Fibroblast of the conjunctiva (primary cell): ENCODE measurements at places on chromosomes 4 and X.
A peak's percentile ranks its signal among the peaks of the same experiment; 100 is the strongest.

DNA sequence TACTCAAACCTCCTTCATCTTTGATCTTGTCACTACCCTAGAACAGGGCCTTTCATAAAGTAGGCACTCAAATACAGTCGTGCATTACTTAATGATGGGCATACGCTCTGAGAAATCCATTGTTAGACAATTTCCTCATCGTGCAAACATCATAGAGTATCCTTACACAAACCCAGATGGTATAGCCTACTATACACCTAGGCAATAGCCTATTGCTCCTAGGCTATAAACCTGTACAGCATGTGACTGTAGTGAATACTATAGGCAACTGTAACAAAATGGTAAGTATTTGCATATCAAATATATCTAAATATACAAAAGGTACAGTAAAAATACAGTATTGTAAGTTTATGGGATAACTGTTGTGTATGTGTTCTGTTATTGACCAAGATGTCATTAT lies 31.9 kb downstream of the CLDN2 start:
- no peak for DNase-seq

GRCh38 chr4:145279122-145279960 lies 99.0 kb upstream of the OTUD4 start:
- DNase-seq, result no peak

GRCh38 chrX:103153661-103154060 lies 60.7 kb upstream of the NXF3 start:
- no peak for DNase-seq

GRCh38 chrX:154749856-154750255 lies 1.0 kb downstream of the GAB3 start:
- DNase-seq, result no peak

DNA sequence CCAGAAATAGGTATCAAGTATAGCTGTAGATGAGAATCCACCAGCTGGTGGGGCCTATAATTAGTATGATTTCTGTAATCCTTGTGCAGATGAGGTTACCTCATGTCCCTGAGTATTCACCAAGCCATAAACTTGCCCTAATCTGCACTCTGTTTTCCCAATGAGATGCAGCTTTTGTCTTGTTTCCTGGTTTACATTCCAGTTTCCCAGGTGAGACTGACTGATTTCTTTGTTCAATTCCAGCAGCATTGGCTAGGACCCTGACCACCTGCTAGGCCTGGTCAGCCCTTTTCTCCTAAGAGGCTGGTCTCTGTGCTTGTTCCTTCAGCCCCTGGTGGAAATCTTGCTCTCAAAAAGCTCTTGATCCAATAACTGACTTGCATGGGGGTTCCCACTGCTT lies 44.6 kb downstream of the GABRB1 start:
- no peak for DNase-seq

DNA sequence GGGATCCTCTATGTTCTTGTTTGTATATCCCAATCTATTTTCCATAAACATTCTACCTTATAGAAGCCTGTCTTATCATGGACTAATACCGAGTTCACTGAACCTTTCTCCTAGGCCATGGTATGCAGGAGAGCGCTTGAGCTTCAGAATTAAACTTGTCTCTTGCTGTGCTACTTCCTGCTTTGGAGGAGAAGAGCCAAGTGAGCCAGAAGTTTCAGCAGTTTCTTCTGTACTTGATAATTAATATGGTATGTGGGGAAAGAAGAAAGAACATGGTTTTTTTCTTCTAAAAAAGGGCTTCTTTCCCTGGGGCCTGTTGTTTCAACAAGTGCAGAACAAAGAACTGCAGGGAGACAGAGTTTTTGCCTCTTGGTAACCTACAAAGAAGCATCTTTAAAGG lies 172.8 kb downstream of the ATG4A start:
- DNase-seq, result peak; percentile 38

DNA sequence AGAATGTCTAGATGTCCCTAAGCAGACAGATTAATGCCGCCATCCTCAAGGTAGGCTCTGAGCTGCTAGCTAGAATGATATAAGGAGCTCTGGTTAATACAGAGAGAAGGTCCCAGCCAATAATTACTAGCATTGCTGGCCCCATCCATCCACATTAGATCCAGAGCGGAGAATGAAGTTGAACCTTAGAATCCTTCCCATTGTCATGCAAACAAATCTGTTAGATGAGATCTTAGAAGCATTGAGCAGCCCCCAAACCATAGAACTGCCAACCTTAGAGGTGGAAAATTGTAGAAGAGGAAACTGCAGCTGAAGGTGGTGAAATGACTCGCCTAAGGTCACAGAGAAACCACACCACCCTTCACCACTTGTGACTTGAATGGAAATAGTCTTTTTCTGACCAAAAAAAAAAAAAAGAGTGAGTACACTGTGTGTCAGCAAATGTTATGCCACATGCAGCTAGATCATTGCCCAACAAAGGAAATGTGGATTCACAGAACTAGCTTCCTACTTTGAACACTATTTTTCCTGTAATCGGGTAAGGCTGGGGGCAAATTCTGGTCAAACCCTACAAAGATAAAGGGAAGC lies 162.1 kb downstream of the SMIM20 start:
- DNase-seq, result no peak

DNA sequence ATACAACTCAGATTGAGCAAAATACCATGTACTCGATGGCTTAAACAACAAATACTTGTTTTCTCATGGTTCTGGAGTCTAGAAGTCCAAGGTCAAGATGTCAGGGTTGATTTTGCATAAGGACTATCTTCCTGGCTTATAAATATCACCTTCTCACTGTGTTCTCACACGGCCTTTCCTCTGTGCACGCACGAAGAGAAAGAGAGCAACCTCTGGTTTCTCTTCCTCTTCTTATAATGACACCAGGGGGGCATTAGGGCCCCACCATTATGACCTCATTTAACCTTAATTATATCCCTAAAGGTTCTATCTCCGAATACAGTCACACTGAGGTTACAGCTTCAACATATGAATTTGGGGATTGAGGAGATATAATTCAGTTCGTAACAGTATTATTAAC lies 504.0 kb downstream of the MAGEE1 start:
- DNase-seq, result no peak

GRCh38 chr4:61068745-61069144 lies 131.4 kb upstream of the ADGRL3 start:
- DNase-seq, result no peak

- DNase-seq, result no peak
Measured at GRCh38 chr4:111754003-111754402, 391.3 kb upstream of the FAM241A start.

GRCh38 chr4:115234405-115235093 lies 121.1 kb upstream of the NDST4 start:
- DNase-seq, result no peak

DNA sequence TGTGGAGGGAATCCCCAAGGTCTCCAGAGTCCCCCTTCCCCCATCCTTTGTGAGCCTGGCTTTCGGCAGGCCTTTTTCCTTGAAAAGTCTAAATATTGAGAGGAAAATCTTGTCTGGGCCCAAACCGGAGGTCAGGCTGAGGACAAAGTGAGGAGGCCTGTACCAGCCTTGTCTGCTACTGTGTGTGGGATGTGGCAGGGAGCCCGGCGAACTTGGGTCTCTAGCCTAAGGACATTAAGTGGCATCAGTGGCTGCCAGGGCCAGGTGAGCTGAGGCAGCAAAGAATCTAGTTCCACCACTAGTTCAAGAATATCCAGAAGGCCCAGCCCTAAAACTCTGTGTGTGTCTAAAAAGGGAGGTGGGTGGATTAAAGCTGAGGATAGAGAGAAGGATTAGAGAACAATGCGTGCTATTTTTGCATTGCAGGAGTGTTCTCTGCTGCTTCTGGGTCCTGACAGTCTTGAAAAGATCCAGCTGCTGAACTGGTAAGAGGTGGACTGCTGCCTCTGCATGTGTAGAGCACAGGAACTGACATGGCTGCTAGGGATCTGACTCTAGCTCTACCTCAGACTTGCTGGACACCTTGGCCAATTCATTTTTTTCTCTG lies 1.2 kb upstream of the AMER1 start:
- no peak for DNase-seq

- no peak for DNase-seq
Measured at GRCh38 chr4:23877758-23878229, 12.1 kb downstream of the PPARGC1A start.

DNA sequence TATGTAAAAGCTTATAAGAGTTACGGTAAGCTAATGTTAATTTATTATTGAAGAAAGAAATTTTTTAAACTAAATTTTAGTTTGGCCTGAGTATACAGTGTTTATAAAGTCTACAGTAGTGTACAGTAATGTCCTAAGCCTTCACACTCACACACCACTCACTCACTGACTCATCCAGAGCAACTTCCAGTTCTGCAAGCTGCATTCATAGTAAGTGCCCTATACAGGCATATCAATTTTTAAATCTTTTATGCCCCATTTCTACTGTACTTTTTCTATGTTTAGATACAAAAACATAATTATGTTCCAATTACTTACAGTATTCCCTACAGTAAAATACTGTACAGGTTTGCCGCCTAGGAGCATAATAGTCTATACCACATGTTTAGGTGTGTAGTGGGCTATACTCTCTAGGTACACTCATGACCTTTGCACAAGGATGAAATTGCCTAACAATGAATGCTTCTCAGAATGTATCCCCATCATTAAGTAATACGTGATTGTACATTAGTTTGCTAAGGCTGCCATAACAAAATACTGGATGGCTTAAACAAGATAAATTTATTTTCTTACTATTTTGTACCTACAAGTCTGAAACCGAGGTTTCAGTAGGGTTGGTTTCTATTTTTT lies 333.8 kb upstream of the PCDH7 start:
- DNase-seq, result no peak

DNA sequence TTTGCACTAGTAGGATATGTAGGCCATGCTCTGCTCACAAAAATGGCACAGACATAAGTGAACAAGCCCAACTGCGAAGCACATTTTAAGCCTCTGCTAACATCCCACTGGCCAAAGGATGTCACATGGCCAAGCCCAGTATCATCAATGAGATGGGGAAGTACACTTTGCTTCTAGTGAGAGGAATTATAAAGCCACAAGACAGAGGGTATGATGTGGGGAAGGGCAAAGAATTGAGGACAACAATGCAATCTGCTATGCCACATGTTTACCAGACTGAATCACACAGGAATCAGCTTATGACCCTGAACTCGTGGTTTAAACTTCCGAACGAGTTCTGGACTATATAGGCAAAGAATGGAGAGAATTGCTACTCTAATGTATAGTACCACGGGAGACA lies 39.1 kb downstream of the SUPT20HL1 start:
- no peak for DNase-seq

- no peak for DNase-seq
Measured at GRCh38 chr4:145423017-145423708, 58.5 kb upstream of the SMAD1 start.

GRCh38 chr4:111707491-111707890 lies 437.8 kb upstream of the FAM241A start:
- DNase-seq, result no peak

GRCh38 chr4:181685911-181686310 lies 557.3 kb upstream of the TENM3 start:
- DNase-seq, result peak; percentile 47

GRCh38 chr4:10077483-10078335 lies 38.9 kb downstream of the WDR1 start:
- no peak for DNase-seq

- DNase-seq, result no peak
Measured at GRCh38 chr4:73683033-73683432, 57.3 kb upstream of the CXCL8 start.

GRCh38 chrX:108584617-108585211 lies 145.1 kb downstream of the COL4A5 start:
- no peak for DNase-seq

GRCh38 chr4:47493238-47494123 lies 8.4 kb downstream of the ATP10D start:
- no peak for DNase-seq

- no peak for DNase-seq
Measured at GRCh38 chrX:16649858-16650257, at the start of gene S100G. Gene S100G (plus strand): TSS chrX:16650158. CDS start chrX:16651007, 849 bp downstream.

- DNase-seq, result no peak
Measured at GRCh38 chr4:30962939-30963338, 242.8 kb downstream of the PCDH7 start.

DNA sequence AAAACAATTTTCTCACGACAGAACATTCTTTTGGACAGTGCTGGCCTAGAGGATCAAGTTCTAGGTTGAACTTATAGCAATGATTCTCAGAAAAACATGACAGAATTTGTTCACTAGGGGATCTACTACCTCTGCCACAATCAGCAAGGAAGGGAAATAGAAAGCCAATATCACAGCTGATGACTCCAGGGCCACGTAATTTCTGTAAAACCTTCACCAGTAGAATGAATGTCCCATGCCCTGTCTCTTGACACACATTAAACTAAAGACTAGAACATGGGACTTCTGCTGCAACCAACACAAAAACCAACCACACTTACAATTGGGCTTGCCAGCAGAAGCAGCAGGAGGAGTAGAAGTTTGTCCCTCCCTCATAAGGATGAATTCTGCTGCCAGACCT lies 86.0 kb upstream of the NPFFR2 start:
- no peak for DNase-seq

DNA sequence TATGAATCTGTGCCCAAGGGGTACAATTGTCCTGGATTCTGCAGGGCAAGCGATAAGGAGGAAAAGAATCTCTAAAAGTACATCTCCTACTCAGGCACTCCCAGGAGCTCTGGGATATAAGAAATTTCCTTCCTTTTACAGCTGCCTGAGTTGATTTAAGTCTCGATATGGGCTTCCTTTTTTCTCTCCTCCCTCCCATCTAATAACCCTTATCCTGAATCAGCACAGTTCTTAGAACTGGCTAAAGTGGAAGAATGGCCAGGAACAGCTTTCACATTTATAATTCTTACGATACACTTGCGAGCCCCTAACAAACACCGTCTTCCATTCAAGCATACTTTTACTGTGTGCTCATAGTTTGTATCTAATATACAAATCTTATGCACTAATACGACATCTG lies 21.2 kb downstream of the LRP2BP start:
- no peak for DNase-seq

- DNase-seq, result no peak
Measured at GRCh38 chr4:84484236-84484635, 14.9 kb downstream of the NKX6-1 start.

GRCh38 chr4:189279188-189279587 lies 661.5 kb upstream of the FRG1 start:
- DNase-seq, result peak; percentile 14

DNA sequence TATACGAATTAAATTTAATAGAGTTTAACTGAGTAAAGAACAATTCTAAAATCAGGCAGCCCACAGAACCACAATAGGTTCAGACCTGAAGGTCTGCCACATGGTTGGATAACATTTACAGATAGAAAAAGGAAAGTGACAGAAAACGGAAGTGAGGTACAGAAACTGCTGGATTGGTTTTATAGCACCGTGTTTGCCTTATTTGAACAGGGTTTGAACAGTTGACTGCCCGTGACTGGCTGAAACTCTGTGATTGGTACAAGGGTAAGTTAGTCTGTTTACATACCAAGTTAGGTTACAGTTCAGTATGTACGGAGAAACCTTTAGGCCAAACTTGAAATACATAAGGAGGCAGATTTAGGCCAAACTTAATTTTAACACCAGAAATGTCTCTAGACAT lies 64.1 kb upstream of the ATXN3L start:
- no peak for DNase-seq

DNA sequence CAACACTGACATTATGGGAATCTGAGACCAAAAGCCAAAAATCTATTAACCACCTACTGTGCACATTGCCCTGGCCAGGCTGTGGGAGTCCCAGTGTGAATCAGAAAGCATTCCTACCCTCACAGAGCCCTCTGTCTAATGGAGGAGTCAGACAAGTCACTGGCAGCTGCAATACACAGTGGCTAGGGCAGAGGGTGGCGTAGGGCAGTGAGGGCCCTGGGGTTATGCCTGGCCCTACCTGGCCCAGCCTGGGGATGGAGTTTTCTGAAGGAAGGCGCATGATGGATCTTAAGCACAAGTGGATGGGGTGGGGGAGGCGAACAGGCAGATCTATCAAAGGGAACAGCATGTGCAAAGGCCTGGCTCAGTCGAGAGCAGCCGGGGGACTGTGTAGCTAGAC lies 10.8 kb downstream of the JAKMIP1 start:
- no peak for DNase-seq
